WTC11 (cell line): ENCODE measurements at places on chromosomes 6 and 20.

- no peaks in the 10 kb centered on the region for H3K36me3 ChIP-seq
- DNase-seq = no peak
- H3K4me1 ChIP-seq = peaks cover 61% of the 10 kb centered on the region
- H3K27me3 ChIP-seq = no peaks in the 10 kb centered on the region
- H3K4me3 ChIP-seq = no peak overlapping the region
- H3K27ac ChIP-seq = no peak overlapping the region
These were observed 171.0 kb upstream of the CITED2 start for GRCh38 chr6:139545206-139546105.

DNA sequence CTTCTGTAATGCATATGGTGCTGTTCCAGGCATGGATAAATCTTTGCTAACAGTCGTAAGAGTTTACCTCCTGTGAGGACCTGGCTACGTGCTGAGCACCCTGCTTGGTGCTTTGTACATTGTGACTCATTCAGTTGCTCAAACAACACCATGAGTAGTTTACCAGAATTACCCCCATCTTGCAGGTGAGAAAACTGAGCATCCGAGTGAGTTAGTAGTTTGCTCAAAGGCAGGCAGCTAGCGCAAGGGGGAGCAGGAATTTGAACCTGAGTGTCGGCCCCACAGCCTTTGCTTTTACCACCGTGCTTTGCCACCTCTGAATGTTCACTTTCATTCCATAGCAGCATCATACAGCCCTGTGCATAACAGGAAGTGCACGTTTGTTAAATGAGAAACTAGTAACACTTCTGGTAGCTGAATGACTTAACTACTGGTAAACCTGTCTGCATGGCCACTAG is 121.9 kb downstream of the MTHFD1L start:
- no peaks in the 10 kb centered on the region for H3K27me3 ChIP-seq
- H3K27ac ChIP-seq = peak overlapping the region; percentile 49; the same call in 1 of the 2 replicates
- 0 out of 2 replicates have a peak, but pooled peaks cover 3% of the 10 kb centered on the region for H3K36me3 ChIP-seq
- DNase-seq = no peak
- peaks cover 4% of the 10 kb centered on the region for H3K4me1 ChIP-seq
- H3K4me3 ChIP-seq = no peak overlapping the region

- H3K36me3 ChIP-seq = no peaks in the 10 kb centered on the region
- H3K27ac ChIP-seq = no peak overlapping the region
- peaks cover 14% of the 10 kb centered on the region for H3K4me1 ChIP-seq
- DNase-seq = no peak
- H3K4me3 ChIP-seq = no peak overlapping the region
These were observed 80.0 kb upstream of the PREP start for GRCh38 chr6:105482921-105483320.

GRCh38 chr20:10476319-10476724 is 41.2 kb downstream of the SLX4IP start:
- H3K4me3 ChIP-seq = no peak overlapping the region
- H3K4me1 ChIP-seq = peaks cover 33% of the 10 kb centered on the region
- no peak overlapping the region for H3K27ac ChIP-seq
- H3K36me3 ChIP-seq = no peaks in the 10 kb centered on the region
- DNase-seq = no peak

- peaks cover 25% of the 10 kb centered on the region for H3K4me1 ChIP-seq
- no peak for DNase-seq
- H3K27me3 ChIP-seq = no peaks in the 10 kb centered on the region
- H3K36me3 ChIP-seq = no peaks in the 10 kb centered on the region
- no peak overlapping the region for H3K27ac ChIP-seq
- no peak overlapping the region for H3K4me3 ChIP-seq
These were observed 102.5 kb downstream of the OGFRL1 start for GRCh38 chr6:71391126-71391525.

GRCh38 chr6:166204852-166205650 is 37.4 kb upstream of the TBXT start:
- H3K27me3 ChIP-seq = peaks cover 12% of the 10 kb centered on the region
- no peak for DNase-seq
- H3K36me3 ChIP-seq = no peaks in the 10 kb centered on the region
- H3K27ac ChIP-seq = no peak overlapping the region

DNA sequence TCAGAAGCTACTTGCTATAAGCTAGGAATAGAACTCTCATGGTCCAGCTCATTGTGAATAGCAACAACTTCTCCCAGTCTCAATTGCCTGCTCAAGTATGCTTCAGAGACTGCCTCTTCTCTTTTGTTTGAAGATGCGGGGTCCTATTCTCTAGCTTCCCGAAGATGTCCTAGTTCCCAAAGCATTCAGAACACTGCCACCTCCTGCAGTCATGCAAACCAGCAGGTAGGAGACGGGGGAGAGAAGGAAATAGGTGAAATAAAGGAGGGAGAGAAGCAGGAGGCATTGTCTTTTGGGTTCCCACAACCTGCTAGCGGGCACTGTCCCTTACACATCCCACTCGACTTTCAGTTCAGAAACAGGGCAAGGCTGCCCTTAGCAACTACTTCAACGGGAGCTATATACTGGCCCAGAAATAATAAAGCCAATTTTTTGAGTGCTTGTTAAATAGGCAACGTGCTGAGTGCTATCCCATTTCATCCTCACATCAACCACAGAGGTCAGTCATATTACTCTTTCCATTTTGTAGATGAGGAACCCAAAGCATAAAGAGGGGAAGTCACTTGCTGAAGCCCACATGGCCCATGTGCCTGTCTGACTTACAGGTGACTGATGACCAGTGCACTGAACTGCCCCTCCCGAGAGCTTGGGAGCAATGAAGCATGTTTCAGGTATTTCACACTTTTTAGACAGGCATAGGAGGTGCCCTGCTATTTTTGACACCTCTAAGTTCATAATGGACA is 61.9 kb upstream of the ATXN1 start:
- DNase-seq = no peak
- no peak overlapping the region for H3K27ac ChIP-seq
- H3K27me3 ChIP-seq = no peaks in the 10 kb centered on the region
- no peaks in the 10 kb centered on the region for H3K36me3 ChIP-seq
- H3K4me3 ChIP-seq = no peak overlapping the region
- peaks cover 12% of the 10 kb centered on the region for H3K4me1 ChIP-seq

GRCh38 chr6:17971128-17972073 is 16.0 kb downstream of the KIF13A start:
- H3K4me3 ChIP-seq = no peak overlapping the region
- no peak overlapping the region for H3K27ac ChIP-seq
- H3K4me1 ChIP-seq = peaks cover 48% of the 10 kb centered on the region

- H3K27ac ChIP-seq = no peak overlapping the region
- no peak overlapping the region for H3K4me3 ChIP-seq
- peaks cover 16% of the 10 kb centered on the region; the same call in 1 of the 2 replicates for H3K27me3 ChIP-seq
- peaks cover 41% of the 10 kb centered on the region for H3K4me1 ChIP-seq
These were observed 22.7 kb upstream of the MLN start for GRCh38 chr6:33826537-33826936.

DNA sequence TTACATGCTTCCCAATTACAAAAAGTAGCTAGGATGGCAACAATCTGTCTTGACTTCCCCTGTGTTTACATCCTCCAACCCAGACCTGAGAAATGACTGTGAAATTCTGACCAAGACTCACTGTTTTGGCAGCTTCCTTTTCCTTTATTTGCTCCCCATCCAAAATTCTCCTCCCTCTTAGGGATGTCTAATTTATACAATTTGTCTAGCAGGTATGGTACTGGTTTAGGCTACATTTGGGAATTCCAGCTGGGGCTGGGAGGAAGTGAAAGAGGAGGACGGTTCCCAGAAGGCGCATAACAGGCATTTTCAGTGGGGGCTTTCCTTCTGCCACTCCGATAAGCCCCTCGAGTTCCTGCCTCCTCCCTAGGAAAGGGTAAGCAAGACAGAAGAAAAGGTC is 231.5 kb upstream of the BTBD3 start:
- H3K4me1 ChIP-seq = peaks cover 21% of the 10 kb centered on the region
- H3K4me3 ChIP-seq = peak overlapping the region; percentile 74
- H3K27me3 ChIP-seq = peaks cover 39% of the 10 kb centered on the region
- no peak overlapping the region for H3K27ac ChIP-seq

- H3K4me3 ChIP-seq = peak overlapping the region; percentile 77
- peaks cover 34% of the 10 kb centered on the region for H3K4me1 ChIP-seq
- H3K27me3 ChIP-seq = peaks cover 43% of the 10 kb centered on the region
- H3K27ac ChIP-seq = no peak overlapping the region
These were observed 1.2 kb downstream of the NANP start for GRCh38 chr20:25622450-25623224.

DNA sequence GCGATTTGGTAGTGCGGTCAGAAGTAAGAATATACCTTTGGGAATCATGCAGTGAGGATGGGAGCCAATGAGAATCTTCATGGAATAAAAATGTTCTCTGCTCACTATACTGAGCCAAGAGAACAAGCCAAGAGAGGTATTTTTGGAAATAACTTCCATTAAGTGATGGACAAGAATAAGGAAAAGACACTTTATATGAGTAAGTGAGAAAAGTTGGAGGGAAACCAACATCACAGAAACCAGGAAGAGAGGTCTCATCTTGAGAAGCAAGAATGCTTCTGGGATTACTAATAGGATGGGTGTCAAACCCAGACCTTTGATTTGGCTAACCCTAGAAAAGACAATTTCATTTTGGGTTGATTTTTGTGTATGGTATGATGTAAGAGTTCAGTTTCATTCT is 181.2 kb upstream of the JAG1 start:
- H3K4me3 ChIP-seq = no peak overlapping the region
- H3K36me3 ChIP-seq = no peaks in the 10 kb centered on the region
- no peak for DNase-seq
- H3K27ac ChIP-seq = no peak overlapping the region
- H3K27me3 ChIP-seq = no peaks in the 10 kb centered on the region; the same call in 1 of the 2 replicates

GRCh38 chr6:36616893-36617521 is 22.8 kb downstream of the SRSF3 start:
- H3K27ac ChIP-seq = no peak overlapping the region
- peak; percentile 5 for DNase-seq
- H3K4me3 ChIP-seq = no peak overlapping the region
- H3K4me1 ChIP-seq = peaks cover 10% of the 10 kb centered on the region; the same call in 1 of the 2 replicates
- peaks cover 12% of the 10 kb centered on the region for H3K36me3 ChIP-seq

DNA sequence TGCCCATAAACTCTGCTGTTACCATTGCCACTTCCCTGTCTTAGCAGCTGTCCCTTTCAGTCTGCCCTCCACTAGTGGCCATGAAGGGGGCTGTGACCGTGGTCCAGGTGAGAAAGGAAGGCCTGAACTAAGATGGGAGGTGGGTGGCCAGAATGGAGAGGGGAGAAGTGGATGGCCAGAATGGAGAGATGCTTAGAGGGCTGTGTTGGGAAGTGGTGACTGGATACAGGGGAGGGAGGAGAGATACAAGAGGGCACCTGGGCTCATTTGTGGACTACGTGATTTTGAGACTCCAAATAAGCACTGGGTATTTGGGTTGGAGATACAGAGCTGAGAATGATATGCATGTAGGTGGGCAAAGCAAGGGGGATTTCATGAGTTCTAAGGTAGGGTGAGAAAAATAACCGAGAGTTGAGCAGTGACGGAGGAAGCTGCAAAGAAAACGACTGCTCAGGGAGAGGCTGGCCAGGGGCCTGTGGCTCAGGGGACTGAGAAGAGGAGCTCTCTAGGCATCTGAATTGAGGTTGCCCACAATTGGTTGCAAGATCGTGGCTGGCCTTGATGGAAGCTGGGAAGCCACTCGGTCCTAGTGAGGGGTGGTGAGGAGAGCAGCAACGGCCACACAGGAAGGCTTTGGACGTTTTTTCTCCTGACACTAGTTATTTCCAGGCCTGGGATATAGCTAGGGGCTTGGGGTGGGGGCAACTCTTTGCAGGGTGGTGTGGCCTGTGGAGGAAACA is 36.9 kb downstream of the PANK2 start:
- H3K4me3 ChIP-seq = no peak overlapping the region
- no peaks in the 10 kb centered on the region for H3K27me3 ChIP-seq
- no peak for DNase-seq
- peaks cover 33% of the 10 kb centered on the region for H3K4me1 ChIP-seq
- H3K36me3 ChIP-seq = peaks cover 30% of the 10 kb centered on the region

- DNase-seq = no peak
- H3K4me3 ChIP-seq = no peak overlapping the region
- H3K4me1 ChIP-seq = no peaks in the 10 kb centered on the region
- H3K27me3 ChIP-seq = no peaks in the 10 kb centered on the region
- no peaks in the 10 kb centered on the region for H3K36me3 ChIP-seq
These were observed 80.6 kb upstream of the PAK5 start for GRCh38 chr20:9919271-9920014.

DNA sequence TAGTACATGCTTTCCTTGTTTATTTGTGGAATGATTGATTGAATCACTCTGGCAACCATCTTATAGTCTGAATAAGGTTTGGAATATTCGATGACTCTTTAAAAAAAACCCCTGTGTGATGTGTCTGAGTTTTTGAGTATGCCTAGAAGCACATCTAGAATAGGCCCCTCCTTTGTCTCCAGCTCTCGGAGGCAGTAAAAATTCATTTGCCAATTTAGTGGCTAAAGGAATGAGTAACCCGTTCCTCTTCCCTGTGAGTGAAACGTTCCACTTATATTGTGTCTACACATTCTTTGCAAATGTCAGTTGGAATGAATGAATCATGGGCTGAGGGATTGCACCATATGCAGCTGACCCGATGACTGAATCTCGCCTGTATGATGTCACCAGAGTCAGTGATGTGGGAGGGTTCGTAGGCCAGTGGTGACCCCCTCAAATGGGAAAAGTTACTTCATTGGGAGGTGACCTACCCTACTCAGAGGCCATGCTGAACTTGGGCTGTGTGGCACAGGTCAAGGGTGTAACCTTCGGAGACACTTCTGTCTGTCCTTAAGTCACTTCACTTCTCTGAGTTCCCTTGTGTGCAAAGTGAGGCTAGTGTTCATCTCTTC is 21.6 kb downstream of the MOCS3 start:
- H3K27me3 ChIP-seq = peaks cover 5% of the 10 kb centered on the region; the same call in 1 of the 2 replicates
- no peak overlapping the region for H3K4me3 ChIP-seq
- no peaks in the 10 kb centered on the region for H3K36me3 ChIP-seq

DNA sequence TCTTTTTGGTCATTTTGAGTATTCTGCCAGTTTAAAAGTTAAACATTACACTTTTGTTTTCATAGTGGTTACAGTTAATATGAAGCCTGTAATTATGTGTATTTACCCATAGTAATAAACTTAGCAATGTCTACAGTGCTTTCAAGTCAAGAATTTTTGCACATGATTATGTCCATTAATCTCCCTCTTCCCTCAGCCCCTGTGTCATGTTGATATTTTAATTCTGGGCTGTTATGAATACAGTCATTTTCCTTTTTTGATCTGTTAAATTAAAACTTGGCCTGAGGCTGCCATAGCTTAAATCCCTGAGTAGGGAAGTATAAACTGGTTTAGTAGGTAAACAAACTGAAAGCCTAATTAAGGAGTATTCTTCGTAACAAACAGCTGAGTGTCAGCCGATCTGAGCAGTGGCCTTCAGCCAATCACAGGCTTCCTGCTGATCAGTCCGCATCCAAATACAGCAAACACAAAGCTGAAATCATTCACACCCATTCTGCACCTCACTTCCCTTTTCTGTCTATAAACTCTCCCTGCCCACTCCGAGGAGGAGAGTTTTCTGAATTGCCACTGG is 9.5 kb upstream of the SFT2D1 start:
- peaks cover 6% of the 10 kb centered on the region for H3K27me3 ChIP-seq
- peaks cover 13% of the 10 kb centered on the region for H3K36me3 ChIP-seq
- H3K4me1 ChIP-seq = peaks cover 14% of the 10 kb centered on the region
- no peak for DNase-seq
- no peak overlapping the region; the same call in 1 of the 2 replicates for H3K27ac ChIP-seq
